Glomerular endothelial cell (primary cell): ENCODE measurements at places on chromosomes 4 and X. TPM values are rescaled to one million over a fixed set of nuclear protein-coding genes. Genes with fewer than 3 reads are reported as not detected.

CT47A7 gene
- total RNA-seq, result not detected in 2 replicates

DNA sequence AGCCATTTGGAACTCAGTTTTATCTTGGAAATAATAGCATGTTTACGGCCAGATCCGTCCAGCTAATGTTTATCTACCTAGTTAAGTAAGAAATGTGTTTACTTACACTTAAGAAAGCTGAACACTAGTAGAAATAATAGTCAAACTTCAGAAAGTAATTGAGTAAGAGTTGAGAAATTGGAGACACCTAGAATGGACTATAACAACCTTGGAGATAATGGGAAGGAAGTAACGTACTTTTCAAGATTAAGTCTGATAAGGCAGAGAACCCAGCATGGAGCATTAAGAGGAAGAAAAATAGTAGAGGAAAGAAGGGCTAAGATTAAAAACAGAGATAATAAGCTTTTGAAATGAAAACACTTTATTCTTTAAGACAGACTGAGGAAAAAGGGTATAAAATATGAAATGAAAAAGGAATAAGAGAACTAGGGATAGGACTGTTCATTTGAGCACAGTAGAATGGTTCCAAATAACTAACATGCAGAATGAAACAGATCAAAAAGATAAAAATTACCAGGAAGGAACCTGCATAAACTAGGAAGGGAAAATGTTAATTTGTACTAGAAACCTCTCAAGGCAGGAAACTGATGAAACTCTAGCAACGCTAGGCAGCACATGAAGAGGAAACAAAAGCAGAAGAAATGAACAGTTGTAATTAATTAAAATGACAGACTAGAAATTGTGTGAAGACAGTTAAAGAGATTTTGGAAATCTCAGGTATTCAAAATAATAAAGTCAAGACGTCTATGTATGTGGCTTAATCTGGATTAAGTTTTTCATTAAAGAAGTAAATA lies 71.7 kb downstream of the FBXW7 start:
- no peak for DNase-seq

DNA sequence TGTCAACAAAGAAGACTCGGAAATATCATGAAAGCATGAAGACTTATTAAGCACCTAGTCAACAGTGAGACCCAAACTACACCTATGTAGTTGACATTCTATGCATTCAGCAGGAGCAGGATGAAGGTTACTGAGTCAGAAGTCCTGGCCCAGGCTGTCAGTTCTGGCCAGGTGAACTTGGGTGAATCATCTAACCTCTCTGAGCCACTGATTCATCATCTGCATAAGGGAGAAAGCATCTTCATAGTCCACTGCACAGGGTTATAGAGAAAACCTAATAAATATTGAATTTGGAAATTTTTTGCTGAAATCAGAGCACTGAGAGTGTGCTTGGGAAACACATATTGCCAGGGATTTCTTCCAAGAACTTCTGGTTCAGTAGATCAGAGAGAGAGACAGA lies 296.0 kb upstream of the SFRP2 start:
- no peak for DNase-seq

DNA sequence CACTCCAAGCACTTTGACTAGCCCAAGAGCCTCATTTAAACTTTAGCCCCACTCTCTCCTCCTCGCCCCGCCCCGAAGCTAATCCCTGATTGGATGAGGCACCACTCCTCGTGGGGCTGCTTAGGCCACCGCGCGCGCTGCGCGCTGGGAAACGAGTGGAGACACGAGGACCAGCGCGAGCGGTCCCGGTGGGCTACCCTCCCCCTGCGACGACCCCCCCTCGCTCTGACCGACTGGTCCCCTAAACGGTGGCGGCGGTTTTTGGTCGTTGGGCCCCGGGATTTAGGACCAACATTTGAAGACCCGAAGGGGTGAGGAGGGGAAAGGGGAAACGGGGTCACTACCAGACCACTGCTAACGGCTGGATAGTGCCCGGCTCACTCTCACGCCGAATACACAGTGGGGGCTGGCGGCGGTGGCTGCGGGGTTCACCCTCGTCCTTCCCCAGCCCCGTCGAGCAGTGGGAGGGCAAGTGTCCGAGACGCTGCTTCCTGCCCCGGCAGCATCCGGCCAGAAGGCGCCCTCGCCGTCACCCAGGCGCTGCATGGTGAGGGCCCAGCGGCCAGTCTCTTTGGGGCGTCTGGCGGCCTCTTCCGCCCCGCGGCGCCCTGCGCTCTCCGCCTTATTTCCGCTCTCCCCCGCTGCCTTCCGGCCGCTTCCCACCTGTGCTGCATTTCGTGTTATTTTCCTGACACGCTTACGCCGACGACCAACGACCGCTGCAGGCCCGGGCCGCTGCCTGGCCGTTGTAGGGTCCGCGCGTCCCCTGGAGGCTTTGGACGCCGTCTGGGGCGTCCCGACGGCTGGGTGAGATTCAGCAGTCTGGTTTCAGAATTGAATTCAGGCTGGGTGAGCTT lies at the start of gene RBM46:
RBM46 (plus strand) TSS at position 147 of the 857 bp plus-strand sequence. CDS start 15,481 bp downstream, outside the sequence.
- no peak for DNase-seq

DNA sequence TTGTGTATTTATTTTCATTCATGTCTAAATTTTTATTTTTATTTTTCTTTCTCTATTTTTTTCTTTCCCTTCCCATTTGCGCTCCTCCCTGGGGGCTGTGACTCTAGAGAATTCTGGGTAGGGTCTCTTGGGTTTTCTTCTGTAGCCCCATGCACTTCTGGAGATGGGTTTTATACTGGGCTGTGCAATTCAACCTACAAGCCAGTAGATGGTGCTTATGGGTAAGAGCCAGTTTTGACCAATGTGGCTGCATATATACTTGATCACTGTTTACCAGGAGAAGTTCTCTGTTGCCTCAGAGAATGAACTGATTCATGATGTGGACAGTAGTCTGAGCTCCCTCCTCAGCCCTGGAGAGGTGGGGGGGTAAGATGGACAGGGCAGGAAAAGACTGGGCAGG lies 614.6 kb downstream of the PCDH19 start:
- no peak for DNase-seq

- no peak for DNase-seq
Observed at GRCh38 chrX:40202456-40202855, 104.7 kb upstream of the BCOR start.

DNA sequence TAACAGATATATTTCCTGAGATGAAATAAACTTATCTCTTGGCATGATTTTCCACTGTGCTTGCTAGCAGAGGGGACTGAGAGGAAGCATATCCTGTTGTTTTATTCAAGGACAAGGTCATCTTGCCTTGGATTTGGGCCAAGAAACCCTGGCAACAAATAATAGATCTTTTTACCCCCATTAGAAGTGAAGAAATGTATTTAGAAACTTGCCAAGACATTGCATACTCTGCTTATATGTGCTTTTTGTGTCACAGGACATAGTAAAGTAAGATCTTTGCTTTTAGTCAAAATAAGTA lies 170.2 kb downstream of the RAPGEF2 start:
- no peak for DNase-seq

CT55 gene
- not detected in 2 replicates for total RNA-seq

- DNase-seq, result no peak
Observed at GRCh38 chr4:54289316-54289715, 60.2 kb downstream of the PDGFRA start.

GRCh38 chr4:1654216-1654955 lies 29.7 kb downstream of the FAM53A start:
- no peak for DNase-seq

- DNase-seq, result no peak
Observed at GRCh38 chrX:49610718-49611310, 12.0 kb downstream of the GAGE1 start.

DNA sequence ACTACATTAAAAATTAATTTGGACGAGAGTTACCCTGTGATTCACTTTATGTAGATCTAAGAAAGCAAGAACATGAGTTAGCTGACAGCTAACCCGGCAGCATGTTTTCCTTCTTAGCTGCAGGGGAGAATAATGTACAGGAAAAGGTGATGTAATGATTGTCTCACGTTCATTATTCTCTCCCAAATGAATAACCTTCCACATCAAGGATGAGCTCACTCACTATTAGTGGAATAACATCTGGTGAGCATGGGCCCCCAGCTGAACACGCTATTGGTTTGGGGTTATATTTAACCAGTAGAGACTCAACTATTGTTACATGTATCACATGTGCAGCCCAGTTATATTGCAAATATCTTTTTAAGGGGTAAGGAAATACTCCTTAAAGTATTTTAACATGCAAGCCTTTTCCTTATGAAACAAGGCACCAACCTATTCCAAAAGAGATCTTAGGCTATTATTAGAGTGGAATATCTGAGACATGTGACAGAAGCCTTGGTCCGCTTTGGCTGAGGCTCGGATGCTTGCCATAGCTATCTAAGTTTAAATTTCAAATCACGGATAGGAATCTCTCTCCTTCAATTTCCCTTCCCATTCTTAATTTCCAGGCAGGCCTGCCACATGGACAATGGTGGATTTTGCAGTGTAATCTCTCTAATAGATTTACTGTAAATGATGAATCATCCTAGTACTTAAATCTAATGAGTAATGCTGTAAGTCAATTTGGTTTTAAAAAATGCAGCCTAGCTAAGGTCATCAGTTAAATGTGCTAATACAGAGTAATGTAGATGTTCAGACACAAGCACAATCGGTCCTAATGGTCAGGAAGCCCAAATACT lies 99.0 kb upstream of the OTUD4 start:
- peak; percentile 27 for DNase-seq

KIT gene
- 54.5 and 129 TPM in 2 replicates for total RNA-seq

GRCh38 chr4:150087006-150087405 lies 8.8 kb downstream of the DCLK2 start:
- no peak for DNase-seq

- DNase-seq, result peak; percentile 50
Observed at GRCh38 chr4:107863850-107864371, 39.2 kb downstream of the SGMS2 start.

DNA sequence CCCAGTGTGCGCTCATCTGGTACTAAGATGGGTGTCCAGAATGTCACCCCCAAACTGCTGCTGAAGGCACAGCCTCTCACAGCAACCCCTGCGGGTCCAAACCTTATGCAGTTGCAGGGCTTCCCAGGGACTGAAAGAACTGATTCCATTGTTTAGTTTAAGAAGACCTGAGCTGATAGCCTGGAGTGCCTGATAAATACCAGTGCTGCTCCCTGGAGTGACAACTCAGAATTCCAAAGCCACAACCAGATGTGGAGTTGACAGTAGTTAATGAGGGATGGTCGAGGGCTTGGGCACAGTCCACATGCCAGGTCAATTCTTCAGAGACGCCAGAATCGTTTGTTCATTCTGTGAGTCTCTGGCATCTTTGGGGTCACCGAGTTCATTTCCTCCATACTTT lies 71.2 kb downstream of the LNX1 start:
- no peak for DNase-seq

GRCh38 chr4:187919966-187920365 lies 75.6 kb upstream of the ZFP42 start:
- no peak for DNase-seq

ARSH gene
- total RNA-seq, result not detected in 2 replicates

DNA sequence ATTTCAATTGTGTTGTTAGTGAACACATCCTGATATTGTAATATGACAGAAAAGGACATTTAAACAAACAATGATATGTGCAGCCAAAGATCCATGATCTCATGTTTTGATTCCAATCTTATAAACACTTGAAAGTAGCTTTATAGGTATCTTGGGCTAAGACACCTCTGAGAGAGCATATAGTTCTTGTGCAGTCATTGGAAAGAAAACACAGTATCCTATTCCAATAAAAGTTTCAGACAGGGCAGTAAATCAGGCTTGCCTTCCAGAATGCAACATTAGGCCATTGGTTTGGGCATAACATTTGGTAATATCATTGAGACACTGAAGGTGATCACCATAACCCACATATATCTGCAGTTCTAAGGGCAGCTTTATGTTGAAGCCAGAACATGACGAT lies 188.3 kb upstream of the HCCS start:
- no peak for DNase-seq

DNA sequence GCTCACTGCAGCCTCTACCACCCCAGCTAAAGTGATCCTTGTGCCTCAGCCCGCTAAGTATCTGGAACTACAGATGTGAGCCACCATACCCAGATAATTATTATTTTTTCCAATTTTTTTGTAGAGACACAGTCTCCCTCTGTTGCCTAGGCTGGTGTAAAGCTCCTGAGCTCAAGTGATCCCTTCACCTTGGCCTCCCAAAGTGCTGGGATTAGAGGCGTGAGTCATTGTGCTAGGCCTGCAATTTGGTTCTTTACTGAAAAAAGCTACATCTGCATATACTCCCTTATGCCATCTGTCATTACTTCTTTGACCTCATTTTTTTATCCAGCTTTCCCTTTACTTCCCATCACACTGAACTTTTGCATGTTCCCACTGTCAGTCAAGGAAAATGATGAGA lies 2012.4 kb upstream of the IGFBP7 start:
- DNase-seq, result no peak

HHIP gene
- 21.0 and 143 TPM in 2 replicates for total RNA-seq

DNA sequence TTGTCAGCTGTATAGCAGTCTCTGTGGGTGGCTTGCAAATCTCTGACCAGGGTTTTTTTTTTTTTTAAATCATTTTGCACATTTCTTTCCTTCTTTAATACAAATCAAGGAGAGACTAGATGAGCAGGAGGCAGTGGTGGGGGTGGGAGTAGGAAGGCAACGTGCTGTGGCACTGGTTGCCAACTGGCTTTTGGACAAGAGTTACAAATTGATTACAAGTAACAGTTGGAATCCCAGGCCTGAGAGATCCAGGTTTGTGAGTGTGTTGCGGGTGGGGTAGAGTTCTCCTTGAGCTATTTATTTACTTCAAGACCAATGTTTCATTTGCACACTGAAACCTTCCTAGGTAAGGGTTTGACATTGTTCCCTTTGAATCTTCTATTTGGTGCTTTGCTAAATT lies 325.3 kb downstream of the AFF2 start:
- DNase-seq, result no peak

KLHL4 gene
- total RNA-seq, result 12.7 and 13.9 TPM in 2 replicates

MID2 gene
- total RNA-seq, result 21.4 and 35.1 TPM in 2 replicates

- no peak for DNase-seq
Observed at GRCh38 chr4:145812919-145813318, 125.7 kb downstream of the ZNF827 start.

- no peak for DNase-seq
Observed at GRCh38 chr4:81845761-81846160, 374.1 kb upstream of the RASGEF1B start.

DNA sequence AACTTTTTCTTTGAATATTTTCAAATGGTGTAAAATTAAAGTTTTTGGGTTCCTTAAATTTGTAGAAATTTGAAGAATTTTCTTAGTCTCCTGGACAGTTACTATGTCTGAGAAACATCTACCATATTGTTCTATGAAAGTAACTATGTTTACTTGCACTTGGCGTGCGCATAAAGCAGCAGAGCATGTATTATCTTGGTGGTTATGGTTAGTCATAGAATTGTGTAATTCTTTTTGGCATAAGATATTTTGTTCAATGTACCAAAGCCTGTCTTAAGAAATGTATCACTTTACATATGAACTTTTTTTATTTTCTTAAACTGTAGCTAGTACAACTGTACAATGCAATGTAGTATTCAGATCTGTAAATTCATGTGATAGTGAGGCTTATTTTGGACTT lies 49.2 kb downstream of the CDS1 start:
- no peak for DNase-seq
